ENCODE measurements at places on chromosomes 1 and 21.

DNA sequence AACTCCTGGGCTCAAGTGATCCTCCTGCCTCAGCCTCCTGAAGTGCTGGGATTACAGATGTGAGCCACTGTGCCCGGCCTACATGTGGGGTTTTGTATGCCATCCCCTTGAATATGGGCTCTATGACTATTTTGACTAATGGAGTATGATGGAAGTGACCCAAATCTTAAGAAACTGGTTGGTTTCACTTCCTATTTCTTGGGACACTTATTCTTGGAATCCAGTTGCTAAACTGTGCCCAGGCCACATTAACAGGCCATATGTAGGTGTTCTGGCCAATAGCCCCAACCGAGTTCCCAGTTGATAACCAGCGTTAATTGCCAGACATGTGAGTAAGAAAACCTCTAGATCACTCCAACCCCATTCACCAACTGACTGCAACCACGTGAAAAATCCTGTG, 36.3 kb upstream of the CLIC4 start:
- DNase-seq: no peak

GRCh38 chr1:246012341-246012740, 494.7 kb downstream of the SMYD3 start:
- no peak for DNase-seq

GRCh38 chr1:1302006-1302430, 5.7 kb downstream of the ACAP3 start:
- DNase-seq: no peak

GRCh38 chr1:227280836-227281235, 37.5 kb downstream of the CDC42BPA start:
- DNase-seq: no peak

DNA sequence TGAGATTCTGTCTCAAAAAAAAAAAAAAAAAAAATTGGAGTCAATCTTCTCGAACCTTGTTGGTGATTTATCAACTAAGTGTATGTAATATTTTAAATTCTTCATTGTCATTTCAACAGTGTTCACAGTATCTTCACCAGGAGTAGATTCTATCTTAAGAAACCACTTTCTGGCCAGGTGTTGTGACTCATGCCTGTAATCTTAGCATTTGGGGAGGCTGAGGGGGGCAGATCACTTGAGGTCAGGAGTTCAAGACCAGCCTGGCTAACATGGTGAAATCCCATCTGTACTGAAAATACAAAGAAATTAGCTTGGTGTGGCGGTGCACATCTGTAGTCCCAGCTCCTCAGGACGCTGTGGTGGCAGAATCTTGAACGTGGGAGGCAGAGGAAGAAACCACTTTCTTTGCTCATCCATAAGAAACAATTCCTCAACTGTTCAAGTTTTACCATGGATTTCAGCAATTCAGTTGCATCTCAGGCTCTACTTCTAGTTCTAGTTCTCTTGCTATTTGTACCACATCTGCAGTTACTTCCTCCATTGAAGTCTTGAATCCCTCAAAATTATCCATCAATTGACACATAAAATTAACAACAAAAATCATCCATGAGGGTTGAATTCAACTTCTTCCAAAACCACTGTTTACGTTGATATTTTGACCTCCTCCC, 30.4 kb upstream of the EYA3 start:
- no peak for DNase-seq

DNA sequence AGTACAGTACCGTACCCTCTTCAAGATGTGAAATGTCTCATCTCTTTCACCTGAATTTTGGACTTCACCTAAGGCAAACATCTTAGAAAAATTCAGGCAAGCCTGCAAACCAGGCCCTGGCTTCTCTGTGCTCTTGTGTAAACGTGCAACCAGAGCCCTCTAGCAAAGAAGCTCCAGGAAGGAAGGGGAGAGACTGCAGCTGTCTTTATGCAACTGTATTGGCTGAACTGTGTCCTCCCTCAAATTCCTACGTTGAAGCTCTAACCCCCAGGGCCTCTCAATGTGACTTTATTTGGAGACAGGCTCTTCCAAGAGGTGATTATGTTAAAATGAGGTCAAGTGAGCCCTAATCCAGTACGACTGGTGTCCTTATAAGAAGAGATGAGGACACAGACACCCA, 60.3 kb downstream of the SLC45A1 start:
- no peak for DNase-seq

DNA sequence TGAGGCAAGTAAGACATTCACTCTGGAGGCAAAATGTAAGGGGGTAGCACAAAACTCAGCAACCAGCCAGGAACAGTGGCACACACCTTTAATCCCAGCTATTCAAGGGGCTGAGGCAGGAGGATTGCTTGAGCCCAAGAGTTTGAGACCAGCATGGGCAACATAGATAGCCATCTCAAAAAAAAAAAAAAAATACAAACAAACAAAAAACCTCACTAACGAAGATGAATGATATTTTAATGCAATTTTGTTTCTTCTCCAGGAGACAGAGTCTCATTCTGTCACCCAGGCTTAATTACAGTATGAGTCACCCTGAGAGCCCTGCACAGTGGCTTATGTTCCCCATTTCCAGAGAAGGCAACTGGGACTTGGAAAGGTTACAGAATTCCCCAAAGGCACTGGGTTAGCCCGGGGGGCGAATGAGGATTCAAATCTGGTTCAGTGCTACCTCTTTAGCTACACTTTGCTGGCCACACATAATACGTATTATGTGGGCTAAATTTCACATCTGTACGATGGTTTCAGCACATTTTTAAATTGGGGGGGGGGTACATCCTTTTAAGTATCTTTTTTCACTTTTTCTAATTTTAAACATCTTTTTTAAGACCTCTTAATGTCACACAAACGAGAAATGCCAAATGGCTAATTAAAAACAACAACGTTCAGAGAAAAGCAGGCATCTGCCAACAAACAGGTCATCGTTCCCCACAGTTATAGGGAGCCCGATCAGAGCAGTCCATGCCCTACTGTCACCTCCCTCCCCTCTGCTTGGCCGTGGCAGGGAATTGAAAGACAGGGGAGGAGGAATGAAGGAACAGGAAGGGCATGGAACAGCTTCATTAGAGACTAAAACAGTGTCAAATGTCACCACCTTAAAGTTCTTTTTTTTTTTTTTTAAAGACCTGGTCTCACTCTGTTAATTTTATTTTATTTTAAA, 3.5 kb downstream of the CELA2A start:
- DNase-seq: no peak

- no peak for DNase-seq
Measured at GRCh38 chr1:36223381-36223995, 755 bp upstream of the THRAP3 start.

DNA sequence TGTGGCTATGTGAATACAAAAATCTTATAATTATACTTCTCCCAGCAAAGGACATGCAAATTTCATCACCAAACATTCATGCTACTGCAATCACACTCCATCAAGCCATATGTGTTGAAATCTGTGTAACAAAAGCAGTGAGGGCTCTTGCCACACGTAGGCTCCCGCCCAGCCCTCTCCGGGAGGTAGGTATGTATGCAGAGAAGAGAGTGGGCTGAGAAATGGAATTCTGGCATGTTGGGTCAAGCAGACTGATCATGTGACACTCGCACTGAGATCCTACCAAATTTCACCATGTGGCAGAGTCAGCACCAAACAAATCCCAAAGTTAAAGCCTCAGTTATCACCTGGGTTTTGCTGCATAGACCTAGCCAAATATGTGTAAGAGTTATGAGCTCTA, 49.7 kb downstream of the APP start:
- DNase-seq: no peak

DNA sequence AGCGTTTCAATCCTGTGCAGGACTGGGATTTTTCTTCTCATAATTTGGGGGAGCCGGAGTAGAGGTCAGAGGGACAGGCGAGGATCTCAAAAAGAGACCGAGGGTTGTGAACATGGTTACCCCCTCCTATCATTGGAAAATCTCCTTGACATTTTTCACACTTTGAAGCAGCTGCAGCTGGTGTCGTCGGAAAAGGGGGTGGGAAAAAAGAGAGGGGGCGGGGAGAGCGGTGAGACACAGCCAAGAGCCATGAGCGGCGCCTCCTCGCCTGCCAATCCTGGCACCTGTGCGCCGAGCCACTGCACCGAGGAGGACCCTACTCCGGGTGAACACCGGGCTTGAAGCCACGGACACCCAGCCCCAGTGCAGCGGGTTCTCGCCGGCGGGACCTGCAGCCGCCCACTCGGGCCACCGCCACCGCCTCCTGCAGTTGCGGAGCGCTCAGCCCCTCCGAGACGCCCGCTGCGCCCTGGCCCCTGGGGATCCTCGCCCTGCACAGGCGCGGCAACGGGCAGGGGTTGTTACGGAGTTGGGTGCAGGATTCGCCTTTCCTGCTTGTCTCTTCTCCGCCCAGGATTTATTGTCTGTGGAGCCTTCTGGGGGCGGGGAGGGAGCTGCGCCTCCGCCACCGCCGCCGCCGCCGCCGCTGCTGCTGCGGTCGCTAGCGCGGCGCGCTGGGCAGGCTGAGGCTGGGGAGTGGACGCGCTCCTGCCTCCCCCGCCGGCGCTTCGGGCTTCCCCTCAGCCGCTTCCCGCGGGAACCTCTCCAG, at the start of gene LRRC7:
TSS of gene LRRC7 (plus strand) at position 271 of the 769 bp plus-strand sequence. CDS start 718 bp downstream, outside the sequence.
- no peak for DNase-seq

DNA sequence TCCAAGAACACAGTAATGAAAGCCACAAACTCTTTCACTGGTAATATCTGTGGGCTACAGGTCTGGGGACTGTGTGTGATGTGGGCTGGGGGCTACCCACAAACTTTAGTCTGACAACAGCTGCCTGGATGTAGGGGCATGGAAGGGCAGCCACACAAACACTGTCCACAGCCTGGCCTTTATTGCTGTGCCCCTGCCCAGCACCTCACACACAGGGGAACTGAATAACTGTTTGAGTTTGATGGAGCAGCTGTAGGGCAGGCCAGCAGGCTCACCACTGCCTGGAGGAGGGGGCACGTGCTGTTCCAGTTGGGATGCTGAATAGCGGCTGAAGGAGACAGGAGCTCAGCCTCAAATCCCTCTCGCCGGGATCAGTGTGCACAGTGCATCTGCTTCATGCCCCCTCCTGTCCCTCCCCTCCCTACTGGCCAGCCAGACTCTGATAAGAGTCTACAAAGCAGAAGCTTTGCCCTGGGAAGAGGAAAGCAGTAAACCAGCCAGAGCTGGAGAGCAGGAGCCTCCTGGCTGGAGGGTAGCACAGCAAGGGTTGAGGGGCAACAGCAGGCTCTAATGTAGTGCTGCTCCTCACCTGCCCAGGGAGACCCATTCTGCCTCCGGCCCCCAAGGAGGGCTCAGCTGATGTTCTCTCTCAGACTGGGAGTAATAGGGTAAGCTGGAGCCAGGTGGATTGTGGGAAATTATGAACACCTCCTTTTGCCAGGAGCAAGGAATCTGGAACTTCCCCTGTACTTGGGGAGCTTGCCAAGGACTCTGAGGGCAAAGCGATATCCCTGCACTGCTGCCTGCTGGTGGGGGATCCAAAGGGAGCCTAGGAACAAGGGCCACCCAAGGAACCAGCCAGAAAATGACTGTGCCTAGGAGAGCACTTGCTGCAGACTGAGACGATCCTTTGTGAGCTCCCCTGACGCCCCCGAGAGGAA, 70.2 kb upstream of the GOLT1A start:
- no peak for DNase-seq

DNA sequence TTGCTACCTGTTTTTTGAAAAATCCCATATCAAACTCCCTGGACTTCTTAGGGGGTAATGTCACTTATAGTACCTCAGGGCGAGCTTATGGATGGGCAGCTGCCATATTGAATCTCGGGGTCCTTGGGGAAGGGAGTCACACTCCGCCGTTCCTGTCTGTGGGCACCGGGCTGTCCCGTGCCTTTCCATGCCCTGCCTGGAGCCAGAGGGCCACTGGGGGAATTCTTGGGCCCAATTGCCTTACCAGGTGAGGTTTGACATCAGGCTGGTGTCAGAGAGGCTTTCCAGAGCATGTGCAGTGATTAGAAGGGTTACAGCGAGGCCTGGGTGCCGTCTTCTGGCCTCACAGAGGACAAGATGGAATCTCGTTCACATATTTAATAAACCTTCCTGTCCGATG, 28.8 kb downstream of the QSOX1 start:
- DNase-seq: no peak

GRCh38 chr1:19802269-19802668, 2.6 kb upstream of the TMCO4 start:
- DNase-seq: no peak
